ENCODE measurements at places on chromosomes 11 and 22.
A peak's percentile ranks its signal among the peaks of the same experiment; 100 is the strongest.

DNA sequence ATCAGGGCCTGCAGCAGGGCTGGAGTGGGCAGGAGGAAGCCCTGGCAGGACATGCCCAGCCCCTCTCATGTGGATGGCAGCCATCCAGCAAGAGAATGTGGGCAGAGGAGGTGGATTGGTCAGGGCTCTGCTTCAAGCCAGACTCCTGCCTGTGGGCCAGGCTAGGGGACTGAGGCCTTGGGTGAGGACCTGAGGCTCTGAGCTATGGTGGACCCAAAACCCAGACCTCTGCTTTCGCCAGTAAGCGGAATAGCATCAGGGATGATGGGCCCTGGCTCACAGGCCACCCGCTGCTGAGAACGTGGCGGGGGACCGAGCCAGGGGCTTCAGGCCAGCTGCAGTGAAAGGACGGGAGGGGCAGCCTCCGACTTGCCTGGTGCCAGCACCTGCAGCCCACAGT lies 57.4 kb downstream of the LINC01488 start:
- DNase-seq = no peak

DNA sequence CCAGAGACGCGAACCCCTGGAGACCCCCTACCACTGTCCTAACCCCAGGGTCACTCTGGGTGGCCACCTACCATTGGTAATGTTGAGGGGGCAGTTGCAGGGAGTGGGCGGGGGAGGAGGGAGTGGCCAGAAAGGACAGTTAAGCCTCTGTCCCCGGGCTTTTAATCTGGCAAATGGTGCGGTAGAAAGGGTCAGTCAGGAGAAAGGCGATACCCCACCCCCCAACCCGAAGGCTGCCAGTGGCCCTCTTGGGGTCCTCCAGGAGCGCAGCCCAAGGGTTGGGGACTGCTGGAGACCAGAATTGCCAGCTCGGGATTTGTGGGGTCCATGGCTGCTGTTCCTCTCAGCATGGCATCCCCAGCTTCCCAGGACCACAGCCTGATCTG lies 742 bp downstream of the P2RY2 start:
- DNase-seq = no peak

DNA sequence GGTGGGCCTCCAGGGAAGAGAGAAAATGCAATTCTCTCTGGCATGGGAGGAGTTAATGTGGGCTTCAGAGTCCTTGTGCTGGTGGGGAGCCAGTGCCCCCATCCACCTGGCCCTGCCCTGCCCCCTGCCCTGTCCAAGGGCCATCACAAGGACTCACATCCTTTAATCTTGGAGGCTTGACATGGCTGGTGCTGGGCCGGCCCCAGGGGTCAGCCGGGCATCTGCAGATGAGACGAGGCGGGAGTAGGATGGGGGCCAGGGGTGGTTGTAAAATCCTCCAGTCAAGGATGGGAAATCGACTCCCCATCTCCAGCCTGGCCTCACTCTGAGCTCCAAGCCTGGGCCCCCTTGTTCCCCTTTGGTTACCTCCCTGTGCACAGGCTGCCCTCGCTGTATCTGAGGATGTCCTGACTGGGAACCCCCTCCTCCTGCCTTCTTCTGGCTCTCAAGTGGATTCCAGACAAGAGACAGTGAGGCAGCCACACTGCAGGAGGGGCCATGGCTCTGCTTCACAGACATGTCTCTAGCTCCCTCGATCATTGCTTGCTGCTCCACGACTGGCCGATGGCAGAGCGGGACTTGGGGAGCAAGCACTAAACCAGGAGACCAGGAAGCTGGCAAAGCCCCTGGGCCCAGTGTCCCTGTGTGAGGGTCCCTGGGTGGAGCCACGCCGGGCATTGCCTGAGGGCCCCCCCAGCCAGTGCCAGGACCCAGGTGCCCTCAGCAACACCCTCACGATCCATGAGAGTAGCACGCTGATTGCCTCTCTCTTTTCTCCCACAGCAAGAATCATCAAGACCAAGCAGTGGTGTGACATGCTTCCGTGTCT lies 1120.5 kb downstream of the BRD1 start:
- no peak for DNase-seq

DNA sequence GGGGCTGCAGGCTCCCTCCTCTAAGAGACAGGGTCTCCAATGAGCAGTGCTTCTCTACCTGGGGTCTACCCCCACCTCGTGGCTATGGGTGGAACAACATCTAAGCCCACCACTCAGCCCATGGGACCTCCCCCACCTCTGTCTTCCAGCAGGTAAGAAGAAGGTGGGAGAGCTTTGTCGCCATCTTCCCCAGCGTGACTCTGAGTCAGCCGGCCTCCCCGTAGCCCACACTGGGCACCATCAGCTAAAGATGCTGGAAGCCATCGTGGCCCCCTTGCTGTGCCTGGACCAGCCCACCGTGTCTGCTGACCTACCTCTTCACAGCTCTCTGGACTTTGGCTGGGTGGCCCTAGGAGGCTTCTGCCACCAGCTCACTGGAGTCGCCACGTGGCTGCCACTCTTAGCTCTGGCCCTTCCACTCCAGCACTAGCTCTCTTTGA lies 944 bp downstream of the C11orf86 start:
- peak; percentile 7 for DNase-seq

DNA sequence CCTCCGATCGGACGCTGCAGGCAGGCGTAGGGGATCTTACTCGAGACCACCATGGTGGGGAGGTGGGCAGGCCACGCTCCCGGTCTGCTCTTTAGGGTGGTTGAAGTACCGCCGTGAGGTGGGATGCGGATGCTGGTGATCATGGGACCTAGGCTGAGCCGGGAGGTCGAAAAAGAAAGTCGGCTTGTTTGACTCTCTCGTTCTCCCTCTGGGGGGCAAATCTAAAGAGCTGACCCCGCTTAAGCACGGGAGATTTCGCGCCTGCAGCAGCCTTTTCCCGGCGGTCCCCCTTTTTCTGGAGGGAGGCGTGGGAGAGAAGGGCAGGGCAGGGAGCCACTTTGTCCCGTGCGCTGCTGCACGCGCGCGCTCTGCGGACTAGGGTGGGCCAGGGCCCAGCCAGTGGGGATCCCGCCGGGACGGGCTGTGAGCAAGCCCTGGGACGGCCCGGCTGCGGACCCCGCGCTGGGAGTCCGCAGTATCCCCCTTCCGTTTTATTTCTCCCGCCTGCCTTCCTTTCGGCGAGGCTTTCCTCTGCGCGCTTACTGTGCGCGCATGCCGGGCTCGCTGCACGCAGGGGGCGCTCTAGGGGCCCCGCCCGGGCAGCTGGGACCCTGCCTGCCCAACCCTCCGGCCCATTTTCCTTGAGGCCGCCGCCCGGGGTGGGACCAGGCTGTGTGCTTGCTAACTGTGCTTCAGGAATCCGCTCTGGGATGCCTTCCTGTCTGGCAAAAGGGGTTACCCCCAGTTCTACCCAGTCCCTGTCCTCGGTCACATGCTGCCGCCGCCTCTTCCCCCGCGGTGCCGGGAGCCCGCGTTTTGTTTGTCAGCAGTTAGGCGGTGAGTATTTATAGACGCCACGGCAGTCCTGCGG lies 81.0 kb downstream of the PRR5L start:
- DNase-seq = peak; percentile 21

GRCh38 chr11:706439-706956 lies 467 bp downstream of the EPS8L2 start:
- no peak for DNase-seq

GRCh38 chr11:94132152-94132558 lies 3.5 kb downstream of the PANX1 start:
- DNase-seq = no peak

DNA sequence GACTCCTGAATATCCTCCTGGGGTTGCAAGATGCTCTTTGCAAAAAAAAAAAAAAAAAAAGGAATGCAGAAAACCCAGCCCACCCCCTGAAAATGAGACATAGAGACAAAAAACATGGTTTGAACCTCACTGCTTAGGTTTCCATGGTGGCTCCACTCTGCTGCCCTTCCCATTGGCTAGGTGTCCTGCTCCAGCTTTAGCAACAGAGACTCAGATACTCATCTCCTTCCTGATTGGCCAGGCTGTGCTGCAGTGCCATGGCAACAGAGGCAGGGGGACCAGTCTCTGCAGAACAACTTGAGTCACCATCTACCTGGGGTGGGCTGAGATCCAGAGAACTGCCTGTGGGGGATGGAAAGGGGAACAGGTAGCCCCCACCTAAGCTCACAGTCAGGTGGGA lies 17.4 kb upstream of the YWHAH start:
- no peak for DNase-seq

DNA sequence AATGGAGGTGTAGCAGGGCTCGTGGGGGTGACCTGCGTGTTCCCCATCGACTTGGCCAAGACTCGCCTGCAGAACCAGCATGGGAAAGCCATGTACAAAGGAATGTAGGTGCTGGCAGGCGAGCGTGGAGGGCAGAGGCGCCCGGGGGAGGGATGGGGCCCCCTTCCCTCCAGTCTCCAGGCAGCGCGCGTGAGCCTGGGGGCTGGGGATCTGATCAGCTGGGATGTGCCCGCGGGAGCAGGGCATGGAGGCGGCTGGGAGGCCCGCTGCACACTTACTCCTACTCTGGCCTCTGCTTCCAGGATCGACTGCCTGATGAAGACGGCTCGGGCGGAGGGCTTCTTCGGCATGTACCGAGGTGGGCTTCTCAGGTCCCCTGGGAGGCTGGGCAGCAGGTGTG lies 17.8 kb downstream of the SLC25A18 start:
- no peak for DNase-seq

DNA sequence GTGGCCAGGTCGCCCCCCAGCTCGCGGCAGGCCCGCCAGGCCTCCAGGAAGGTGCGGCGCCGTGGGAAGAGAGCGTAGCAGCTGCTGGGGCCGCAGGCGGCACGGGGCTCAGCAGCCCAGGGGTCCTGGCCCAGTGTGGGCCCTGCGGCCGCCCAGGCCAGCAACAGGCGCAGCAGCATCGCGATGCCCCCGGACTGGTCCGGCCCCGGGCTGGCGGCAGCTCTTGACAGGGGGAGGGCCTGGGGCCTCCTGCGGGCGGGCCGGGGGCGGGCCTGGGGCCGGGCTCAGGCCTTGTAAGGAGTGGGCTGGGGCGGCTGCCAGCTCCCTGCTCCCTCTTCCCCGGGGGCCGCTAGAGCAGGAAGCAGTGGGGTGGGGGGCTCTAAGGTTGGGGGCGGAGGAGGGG lies at the start of gene CD248:
Gene CD248, minus strand, starts transcription at position 196 of the 403 bp plus-strand sequence. Its CDS starts 17 bp downstream, at position 179.
- DNase-seq = no peak

- no peak for DNase-seq
These were observed 238.4 kb downstream of the BUD13 start for GRCh38 chr11:116534270-116534975.
